ENCODE measurements at places on chromosomes 7 and 10. TPM values are rescaled to one million over a fixed set of nuclear protein-coding genes. Genes with fewer than 3 reads are reported as not detected.

- no peak overlapping the region for H3K27ac ChIP-seq
- no peak for DNase-seq
- no peaks in the 10 kb centered on the region for H3K36me3 ChIP-seq
- H3K4me3 ChIP-seq: no peak overlapping the region
- no peaks in the 10 kb centered on the region for H3K27me3 ChIP-seq
These were observed 942.4 kb downstream of the XPNPEP1 start for GRCh38 chr10:108980869-108981268.

DNA sequence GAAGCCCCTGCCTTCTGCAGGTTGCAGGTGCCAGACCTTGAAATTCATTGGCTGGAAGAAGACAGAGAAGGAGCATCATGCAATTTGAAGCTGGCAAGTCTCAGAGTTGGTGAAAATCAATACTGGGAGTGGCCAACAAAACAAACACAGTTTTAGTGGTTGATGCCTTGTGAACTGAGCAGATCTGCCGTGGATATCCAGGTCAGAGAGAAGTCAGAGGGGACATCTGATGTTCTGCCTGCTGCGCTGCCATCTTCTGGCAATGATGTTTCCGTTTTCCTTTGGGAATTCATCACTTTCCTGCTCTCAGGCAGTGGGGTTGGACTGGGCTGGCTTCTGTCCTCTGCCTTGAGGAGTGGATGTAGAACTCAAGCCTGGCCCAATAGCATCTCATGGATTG, 132.0 kb downstream of the RPS24 start:
- H3K27me3 ChIP-seq: no peaks in the 10 kb centered on the region
- H3K4me1 ChIP-seq: no peaks in the 10 kb centered on the region
- no peaks in the 10 kb centered on the region for H3K36me3 ChIP-seq
- no peak for DNase-seq
- no peak overlapping the region for H3K4me3 ChIP-seq
- H3K27ac ChIP-seq: no peak overlapping the region

DNA sequence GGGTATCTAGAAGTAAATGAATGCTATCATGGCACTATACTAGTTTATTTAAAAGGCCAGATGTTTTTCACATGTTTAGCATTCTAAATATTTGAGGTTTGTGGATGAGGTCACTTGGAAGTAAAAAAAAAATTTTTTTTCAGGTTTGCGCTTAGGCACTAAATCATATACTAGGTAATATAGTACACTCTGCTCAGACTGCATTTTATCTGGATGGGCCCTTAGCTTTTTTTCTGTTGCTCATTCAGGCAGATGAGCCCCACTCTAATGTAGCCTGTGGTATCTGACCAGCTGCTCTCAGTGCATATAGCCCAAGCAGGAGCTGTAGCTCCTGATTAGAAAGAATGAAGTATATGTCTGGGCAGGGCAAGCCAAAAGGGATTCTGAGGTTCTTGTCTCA, 210.1 kb downstream of the AUTS2 start:
- no peak for DNase-seq
- no peaks in the 10 kb centered on the region for H3K4me1 ChIP-seq
- H3K36me3 ChIP-seq: no peaks in the 10 kb centered on the region
- no peak overlapping the region for H3K27ac ChIP-seq
- H3K4me3 ChIP-seq: no peak overlapping the region

NEUROD6 gene
- not detected for total RNA-seq

PGAM2 gene
- 0.44 TPM for total RNA-seq

TRIL gene
- total RNA-seq: 6.4 TPM
